ENCODE measurements at places on chromosomes 6 and 20.

DNA sequence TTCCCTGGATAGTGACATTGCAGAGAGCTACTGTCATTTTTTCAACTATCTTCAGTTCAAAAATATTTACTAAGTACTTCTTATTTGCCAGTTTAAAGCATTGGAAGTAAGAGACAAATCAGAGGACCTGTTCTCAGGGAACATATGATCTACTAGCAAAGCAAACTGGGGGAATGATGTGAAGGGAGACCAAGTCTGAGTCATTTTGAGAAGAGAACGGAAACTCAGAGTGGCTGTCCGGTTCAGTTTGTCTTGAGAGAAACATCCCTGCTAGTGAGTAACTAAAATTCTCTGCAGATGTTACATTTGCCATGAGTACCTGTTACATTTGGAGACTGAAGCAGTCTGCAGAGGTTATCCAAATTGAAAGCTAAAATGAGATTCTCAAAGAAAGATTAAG, 118.3 kb downstream of the KCNQ5 start:
- DNase-seq = no peak

DNA sequence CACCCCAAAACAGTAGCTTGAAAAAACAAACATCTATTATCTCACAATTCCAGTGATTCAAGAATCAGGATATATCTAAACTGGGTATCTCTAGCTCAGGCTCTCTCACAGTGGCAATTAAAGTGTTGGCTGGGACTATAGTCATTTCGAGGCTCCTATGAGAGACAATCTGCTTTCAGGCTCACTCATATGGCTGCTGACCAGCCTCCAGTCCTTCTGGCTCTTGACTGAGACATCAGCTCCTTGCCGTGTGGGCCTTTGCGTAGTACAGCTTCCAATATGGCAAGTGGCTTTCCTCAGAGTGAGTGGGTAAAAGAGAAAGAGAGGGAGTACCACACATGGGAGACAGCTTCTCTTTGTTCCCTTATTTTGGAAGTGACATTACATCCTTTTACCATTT, 327.2 kb downstream of the CENPW start:
- DNase-seq = no peak

GRCh38 chr6:122749451-122750050, 30.0 kb upstream of the FABP7 start:
- no peak for DNase-seq

GRCh38 chr6:16257999-16258708, 19.8 kb downstream of the GMPR start:
- no peak for DNase-seq

DNA sequence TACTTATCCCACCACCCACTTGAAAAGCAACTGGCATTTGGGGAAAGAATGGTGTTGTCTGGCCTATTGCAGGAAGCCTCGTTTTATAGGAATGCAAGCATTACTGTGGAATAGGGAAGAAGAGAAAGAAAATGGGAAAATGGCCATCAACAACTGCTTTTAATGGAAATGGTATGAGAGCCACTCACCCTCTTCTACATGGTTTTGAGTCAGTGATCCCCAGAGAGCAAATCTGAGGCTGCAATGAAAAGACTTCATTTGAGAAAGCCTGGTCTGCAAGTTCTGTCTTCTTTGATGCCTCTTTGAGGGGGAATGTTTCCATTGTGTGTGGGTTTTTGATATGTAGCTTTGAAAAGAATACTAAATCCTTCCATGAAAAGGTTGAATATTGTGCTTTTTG, 172.3 kb upstream of the HDDC2 start:
- DNase-seq = no peak

DNA sequence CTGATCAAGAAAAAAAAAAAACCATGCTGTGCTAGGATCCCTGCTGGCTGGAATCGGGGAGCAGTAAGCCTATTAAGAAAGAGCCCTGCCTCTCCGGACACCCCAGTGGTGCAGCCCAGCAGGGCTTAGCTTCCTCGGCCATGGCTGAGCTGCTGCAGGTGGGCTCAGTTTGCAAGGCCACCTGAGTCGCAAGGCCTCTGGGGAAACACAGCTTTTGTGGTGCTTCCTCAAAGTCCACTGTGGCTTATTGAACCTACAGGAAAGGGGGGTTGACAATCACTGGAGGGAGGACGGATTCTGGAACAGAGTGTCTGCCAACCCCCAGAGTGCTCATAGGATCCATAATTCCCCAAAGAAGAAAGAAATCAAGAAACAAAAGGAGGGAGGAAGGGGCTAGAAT, 240.8 kb downstream of the SMOC2 start:
- no peak for DNase-seq
